ENCODE measurements at places on chromosomes 12 and 14. TPM values are rescaled to one million over a fixed set of nuclear protein-coding genes. Genes with fewer than 3 reads are reported as not detected.

RFX4 gene
- not detected for total RNA-seq

C12orf50 gene
- total RNA-seq = not detected

ATN1 gene
- total RNA-seq = 44.1 TPM

KLHL33 gene
- 0.06 TPM for total RNA-seq

KCNMB4 gene
- total RNA-seq = 0.40 TPM

NAA30 gene
- total RNA-seq = 22.2 TPM

PCED1B gene
- total RNA-seq = 79.8 TPM

ADGRD1 gene
- total RNA-seq = 0.57 TPM

IFT81 gene
- total RNA-seq = 4.3 TPM

RCOR1 gene
- total RNA-seq = 15.8 TPM

CD4 gene
- total RNA-seq = 1.4 TPM

ATF7 gene
- 23.6 TPM for total RNA-seq
